ENCODE measurements at places on chromosomes 2 and 18.

GRCh38 chr2:159136391-159136790 lies 150.1 kb downstream of the WDSUB1 start:
- no peak for DNase-seq

- no peak for DNase-seq
Measured at GRCh38 chr18:9365406-9365805, 30.8 kb downstream of the TWSG1 start.

DNA sequence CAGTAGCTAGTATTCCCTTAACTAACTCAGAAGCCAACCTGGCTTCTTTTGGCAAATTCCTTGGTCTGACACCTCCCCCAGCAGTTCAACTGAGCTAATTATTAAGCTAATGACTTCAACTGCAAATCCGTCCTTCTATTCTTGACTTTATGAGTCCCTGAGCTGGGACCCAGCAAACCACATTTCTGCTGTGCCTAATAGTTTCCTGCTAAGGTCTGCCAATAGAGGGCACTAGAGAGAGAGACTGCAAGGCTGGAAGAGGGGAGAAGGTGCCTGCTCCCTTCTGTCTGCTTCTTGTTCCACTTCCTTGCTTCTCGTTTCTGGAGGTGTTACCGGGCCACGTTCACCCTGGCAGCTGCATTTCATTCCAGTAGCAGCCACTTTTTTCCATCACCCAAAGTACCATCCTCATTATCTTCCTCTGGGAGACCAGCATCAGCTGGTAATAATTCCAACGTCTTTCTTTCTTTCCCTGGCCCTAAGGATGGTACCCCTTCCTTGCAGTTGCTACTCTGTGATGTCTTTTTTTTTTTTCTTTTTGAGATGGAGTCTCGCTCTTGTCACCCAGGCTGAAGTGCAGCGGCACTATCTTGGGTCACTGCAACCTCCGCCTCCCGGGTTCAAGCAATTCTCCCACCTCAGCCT lies 352.0 kb downstream of the TNS1 start:
- peak; percentile 83 for DNase-seq

DNA sequence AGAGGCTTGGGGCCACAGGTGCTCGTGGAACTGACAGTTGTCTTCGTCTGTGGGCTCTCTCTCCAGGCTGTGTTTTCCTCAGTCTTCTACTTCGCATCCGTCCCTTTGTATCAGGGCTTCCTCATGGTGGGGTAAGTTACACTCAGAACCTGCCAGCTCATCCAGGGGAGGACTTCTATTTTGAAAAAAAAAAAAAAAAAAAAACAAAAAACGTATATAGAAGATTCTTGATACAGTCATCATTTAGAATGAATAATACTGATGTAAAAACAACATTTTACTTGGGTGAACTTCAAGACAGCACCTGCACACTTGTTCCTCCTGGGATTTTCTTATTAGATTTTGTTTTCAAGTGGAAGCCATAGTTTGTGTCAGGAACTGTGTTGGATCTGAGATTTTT lies 47.7 kb upstream of the NFATC1 start:
- DNase-seq: no peak

DNA sequence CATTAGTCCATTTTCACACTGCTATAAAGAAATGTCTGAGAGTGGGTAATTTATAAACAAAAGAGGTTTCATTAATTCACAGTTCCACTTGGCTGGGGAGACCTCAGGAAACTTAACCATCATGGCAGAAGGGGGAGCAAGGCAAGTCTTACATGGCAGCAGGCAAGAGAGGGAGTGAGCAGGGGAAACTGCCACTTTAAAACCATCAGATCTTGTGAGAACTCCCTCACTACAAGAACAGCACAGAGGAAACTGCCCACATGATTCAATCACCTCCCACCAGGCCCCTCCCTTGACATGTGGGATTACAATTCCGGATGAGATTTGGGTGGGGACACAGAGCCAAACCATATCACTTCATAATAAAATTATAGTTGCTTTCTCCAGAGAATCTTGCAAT lies 365.5 kb upstream of the ID2 start:
- DNase-seq: no peak

DNA sequence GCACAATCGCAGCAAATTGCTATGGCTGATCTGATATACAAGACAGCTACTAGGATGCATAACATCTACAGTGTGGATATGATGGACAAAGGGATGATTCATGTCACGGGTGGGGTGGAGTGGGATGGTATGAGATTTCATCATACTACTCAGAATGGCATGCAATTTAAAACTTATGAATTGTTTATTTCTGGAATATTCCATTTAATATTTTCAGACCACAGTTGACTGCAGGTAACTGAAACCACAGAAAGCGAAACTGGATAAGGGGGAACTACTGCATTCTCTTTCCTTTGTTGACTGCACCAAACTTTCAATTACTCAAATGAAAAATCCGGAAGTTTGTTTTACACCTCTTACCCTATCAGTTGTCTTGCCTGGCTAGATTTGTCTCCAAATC lies 94.4 kb upstream of the NEUROD1 start:
- DNase-seq: no peak

DNA sequence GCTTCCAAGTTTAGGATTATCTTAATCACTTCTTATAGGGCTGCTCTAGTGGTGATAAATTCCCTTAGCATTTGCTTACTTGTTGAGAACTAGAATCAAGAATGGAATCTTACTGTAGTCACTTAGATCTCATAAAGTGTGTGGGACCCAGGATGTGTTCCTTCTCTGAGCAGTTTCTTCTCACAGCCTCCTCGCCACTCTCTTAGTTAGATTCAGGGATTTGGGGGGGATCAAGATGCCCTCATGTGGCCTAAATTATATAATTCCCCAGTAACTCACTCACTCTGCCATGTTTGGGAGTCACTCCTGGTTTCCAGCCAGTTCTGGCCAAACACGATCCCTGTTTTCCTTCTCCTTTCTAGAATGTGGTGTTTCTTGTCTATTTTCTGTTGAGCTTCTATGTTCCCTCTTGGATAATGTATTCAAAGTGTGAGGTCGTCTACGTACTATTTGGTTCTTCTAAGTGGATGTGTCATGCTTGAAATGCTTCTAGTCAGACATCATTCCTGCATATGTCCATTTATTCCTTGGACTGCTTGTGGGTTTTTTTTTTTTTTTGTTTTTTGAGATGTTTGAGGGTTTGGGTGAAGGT lies 414.9 kb upstream of the SYT4 start:
- no peak for DNase-seq

GRCh38 chr18:25047983-25048382 lies 304.0 kb downstream of the ZNF521 start:
- no peak for DNase-seq

- no peak for DNase-seq
Measured at GRCh38 chr2:46980786-46981573, 65.4 kb upstream of the MCFD2 start.

GRCh38 chr2:158841850-158842249 lies 46.7 kb downstream of the DAPL1 start:
- DNase-seq: no peak

DNA sequence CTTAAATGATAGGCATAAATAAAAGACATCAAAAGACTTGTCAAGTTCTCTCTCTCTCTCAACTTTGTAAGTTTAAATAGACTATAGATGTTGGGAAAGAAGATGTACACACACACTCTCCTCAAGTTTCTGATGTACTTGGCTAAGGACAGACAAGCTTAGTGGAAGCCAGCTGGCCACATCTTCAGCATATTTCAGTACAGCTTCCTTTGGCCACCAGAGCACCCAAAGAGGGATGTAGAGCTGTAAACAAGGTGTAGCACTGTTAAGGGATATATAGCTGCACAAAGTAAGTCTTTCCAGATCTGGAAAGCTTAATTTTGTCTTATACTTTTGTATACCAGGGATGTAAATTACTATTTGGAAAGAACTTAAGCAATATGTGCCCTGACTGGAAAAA lies 64.3 kb upstream of the MSTN start:
- DNase-seq: no peak

- DNase-seq: no peak
Measured at GRCh38 chr2:176997792-176998169, 214.8 kb upstream of the HNRNPA3 start.

DNA sequence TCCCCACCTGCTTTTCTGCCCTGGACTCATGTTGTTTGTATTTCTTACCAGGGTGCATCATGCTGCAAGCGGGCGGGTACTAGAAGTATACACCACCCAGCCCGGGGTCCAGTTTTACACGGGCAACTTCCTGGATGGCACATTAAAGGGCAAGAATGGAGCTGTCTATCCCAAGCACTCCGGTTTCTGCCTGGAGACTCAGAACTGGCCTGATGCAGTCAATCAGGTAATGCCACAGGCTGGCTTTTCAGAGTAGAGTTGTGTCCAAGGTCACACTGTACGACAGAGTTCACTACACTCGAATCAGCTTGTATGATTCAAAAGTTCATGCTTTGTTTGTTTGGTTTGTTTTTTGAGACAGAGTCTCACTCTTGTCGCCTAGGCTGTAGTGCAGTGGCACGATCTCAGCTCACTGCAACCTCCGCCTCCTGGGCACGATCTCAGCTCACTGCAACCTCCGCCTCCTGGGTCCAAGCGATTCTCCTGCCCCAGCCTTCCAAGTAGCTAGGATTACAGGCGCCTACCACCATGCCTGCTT lies 19.4 kb downstream of the SRSF7 start:
- DNase-seq: no peak

DNA sequence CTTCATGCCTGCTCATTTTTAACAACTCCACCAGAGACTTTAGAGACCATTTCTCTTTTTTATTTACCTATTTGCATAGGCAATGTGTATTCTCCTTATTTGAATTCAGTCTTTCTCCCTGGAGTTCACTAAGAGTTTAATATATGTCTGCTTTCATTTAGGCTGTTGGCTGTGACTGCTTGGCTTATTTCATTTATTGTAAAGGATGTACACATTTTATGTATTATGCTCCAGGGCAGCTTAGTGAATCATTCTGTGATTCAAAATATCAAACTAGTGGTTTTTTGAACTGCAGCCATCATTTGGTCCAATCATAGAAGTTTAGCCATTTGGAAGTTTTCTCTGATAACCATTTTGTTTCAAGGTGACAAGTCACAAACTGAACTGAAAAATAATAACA lies 229.6 kb downstream of the LPIN1 start:
- DNase-seq: no peak

- no peak for DNase-seq
Measured at GRCh38 chr2:225070811-225071210, 28.5 kb upstream of the DOCK10 start.

GRCh38 chr2:66541646-66542045 lies 106.7 kb downstream of the MEIS1 start:
- DNase-seq: peak; percentile 75

DNA sequence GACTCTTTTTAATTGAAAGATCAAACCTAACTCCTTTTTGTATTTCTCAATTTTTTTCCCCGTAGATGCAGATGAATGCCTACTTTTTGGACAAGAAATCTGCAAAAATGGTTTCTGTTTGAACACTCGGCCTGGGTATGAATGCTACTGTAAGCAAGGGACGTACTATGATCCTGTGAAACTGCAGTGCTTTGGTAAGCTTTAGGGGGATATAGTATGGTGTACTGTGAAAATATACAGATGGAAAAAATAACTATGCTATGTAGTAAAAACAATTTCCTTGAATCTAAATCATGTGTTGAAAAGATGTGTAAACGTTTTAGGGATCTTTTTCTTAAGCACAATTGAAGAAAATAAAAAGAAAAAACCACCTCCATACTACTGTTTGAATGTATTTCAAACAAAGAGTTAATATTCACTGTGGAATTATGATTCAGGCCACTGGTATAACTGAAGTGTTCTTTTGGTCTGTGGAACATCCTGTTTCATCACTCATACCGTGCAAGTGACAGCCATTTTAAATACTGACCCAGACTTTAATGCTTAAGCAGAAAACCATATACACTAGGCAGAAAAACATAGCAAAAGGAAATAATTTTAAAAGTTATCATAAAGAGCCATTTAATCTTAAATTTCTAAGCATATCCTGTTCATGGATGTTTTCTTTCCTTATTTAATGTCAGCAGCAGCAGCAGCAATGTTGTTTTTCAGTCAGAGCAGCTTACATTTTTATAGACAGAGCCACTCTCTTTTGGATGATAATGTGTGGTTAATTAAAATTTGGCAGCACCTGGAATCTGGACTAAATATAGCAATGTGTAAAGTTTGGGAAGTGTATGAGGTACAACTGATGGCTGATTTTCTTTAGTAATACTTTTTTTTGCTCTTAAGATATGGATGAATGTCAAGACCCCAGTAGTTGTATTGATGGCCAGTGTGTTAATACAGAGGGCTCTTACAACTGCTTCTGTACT lies 112.8 kb upstream of the RASGRP3 start:
- DNase-seq: no peak

DNA sequence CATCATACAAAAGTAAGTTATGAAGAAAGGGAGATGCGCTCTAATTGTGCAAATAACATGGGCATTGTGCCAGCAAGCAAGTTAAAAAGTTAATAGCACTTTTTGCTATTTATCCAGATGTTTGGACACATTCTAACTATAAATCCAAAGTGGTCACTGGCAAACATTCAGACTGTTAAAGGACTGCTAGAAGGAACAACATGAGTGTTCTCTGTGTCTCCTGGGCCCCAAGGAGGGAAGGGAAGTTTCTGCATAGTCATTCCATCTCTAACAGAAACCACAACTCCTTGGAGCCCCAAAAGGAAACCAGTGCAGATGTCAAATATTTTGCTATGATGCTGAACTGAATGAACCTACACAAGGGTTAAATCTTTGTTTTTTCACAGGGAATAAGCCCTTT lies 213.3 kb upstream of the HNRNPA3 start:
- DNase-seq: no peak

DNA sequence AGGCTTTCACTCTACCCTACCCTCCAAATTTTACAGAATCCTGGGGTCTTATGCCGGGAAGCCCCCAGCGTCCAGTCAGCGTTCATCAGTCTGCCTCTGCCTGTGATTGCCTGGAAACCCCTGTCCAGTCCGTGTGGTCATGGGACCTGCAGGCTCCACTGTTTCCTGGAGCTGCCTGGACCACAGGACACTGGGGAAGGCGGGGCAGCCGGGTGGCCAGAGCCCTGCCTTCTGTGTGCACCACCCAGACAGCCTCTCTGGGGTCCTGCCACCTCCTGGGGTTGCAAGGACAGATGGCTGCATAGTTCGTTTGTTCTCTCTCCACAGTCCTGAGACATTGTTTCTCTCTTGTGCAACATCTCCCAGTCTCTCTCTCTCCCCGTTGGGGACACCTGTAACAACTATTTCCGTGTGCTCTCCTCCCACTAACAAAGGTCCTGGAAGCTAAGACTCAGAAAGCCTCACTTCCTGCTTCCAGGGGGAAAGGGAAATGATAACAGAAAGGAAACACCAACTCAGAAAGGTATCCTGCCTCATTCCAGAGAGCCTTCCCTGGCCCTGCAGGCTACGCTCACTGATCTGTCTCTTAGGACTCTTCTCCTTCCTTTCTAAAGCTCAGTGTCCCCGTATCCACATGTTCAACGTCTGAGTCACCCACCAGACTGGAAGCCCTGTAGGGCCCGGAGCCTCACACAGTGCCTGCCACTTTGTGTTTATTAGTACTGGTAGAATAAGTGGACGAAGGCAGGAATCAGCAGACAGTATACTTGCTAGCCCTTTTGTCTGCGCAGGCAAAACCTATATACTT lies 192.8 kb upstream of the RAB12 start:
- DNase-seq: no peak

DNA sequence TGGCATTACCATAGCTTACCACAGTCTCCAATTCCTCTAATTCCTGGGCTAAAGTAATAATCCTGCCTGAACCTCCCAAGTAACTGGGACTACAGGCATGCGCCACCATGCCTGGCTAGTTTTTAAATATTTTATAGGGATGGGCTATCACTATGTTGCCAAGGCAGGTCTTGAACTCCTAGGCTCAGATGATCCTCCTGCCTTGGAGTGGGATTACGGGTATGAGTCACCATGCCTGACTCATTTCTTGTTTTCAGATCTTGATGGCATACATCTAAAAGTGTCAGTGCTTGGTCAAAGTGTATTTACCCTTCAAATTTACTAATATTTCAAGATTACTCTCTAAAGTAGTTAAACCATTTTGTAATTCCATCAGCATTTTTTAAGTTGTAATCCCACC lies 9.4 kb upstream of the SOCS6 start:
- no peak for DNase-seq
